Effector CD8-positive, alpha-beta T cell (primary cell): ENCODE measurements at places on chromosomes 2 and 18.

DNA sequence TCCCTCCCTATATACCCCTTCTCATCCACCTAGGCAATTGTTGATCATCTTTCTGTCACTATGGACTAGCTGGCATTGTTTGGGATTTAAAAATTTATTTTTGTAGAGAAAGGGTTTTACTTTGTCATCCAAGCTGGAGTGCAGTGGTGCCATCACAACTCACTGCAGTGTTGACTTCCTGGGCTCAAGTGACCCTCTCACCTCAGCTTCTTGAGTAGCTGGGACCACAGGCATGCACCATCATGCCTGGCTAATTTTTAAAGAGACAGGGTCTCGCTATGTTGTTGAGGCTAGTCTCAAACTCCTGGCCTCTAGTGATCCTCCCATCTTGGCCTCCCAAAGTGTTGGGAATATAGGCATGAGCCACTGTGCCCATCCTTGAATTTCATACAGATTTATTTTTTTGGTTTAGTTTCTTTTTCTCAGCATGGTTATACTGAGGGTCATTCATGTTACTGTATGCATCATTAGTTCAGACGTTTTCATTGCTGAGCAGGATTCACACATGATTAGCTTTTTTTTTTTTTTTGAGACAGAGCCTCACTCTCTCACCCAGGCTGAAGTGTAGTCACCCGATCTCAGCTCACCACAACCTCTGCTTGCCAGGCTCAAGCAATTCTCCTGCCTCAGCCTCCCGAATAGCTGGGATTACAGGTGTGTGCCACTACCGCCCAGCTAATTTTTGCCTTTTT, 8.6 kb upstream of the PCARE start:
- no peak for DNase-seq

DNA sequence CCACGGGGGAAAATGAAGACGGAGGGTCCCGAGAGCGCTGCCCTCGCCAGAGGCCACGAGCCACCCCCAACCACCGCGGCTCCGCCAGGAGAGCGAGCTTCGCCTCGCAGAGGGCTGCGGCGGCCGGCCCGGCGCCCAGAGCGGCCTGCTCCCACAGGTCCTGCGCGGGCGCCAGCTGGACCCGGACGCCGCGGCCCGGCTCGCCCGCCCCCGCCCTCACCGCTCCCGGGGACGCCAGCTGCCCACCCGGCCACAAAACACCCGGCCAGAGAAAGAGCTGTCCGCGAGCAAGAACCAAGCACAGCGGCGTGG, 709 bp downstream of the PTPN2 start:
- DNase-seq, result no peak

DNA sequence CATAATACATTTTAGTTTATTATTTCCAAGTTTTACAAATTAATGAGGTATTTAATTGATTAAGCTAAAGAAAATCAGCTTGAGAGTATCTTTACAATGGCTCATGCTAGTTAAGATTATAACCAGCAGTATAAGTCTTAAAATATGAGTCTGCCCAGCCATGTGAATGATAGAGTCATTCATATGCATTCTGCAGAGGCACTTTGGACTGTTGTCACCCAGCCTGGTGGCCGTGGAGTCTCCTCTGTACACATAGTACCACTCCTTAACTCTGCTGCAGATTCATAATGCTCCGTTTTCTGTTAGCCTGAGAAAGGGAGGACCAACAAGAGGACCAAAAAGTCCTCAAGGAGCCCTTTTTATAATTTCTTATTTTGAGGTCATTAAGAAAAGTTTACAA, 148.8 kb downstream of the MYO1B start:
- DNase-seq, result no peak

- no peak for DNase-seq
Observed at GRCh38 chr2:54572636-54573536, 116.8 kb downstream of the SPTBN1 start.

GRCh38 chr2:189302274-189302948, 122.8 kb upstream of the COL5A2 start:
- no peak for DNase-seq

- no peak for DNase-seq
Observed at GRCh38 chr2:80117401-80117800, 187.2 kb downstream of the LRRTM1 start.

GRCh38 chr2:165382362-165382761, 87.1 kb upstream of the CSRNP3 start:
- no peak for DNase-seq

- DNase-seq, result no peak
Observed at GRCh38 chr2:170681311-170681710, 33.8 kb upstream of the SP5 start.

GRCh38 chr18:76379226-76380126, 115.6 kb downstream of the ZNF516 start:
- no peak for DNase-seq

- DNase-seq, result no peak
Observed at GRCh38 chr2:238920601-238921001, 72.7 kb downstream of the TWIST2 start.

GRCh38 chr2:27754831-27755230, 16.7 kb upstream of the MRPL33 start:
- DNase-seq, result no peak

GRCh38 chr2:202032846-202033316, 774 bp upstream of the FZD7 start:
- no peak for DNase-seq
